Chondrocyte (in vitro differentiated cells): ENCODE measurements at places on chromosomes 1 and 21. TPM values are rescaled to one million over a fixed set of nuclear protein-coding genes. Genes with fewer than 3 reads are reported as not detected.

DNA sequence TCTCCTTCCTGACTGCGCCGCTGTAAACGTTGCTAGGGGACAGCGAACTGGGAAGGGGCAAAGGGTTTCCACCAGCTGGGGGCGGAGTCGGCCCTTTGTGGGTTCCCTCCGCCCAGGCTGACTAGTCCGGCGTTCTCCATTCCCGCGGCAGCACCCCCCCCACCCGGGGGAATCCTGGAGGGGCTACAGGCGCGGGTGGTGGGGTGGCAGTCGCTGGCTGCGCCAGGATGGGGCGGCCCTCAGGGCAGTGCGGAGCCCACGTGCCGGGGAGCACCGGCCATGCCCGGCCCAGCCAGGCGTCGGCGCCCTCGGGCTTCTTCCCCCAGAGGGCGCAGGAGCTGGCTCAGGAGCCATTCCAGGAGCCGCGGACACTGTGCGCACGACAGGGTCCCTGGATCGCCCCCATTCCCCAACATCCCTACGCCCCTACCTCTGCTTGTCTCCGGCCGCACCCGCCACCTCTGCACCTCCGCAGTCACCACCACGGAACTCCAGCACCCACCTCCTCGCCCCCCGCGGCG, 476 bp downstream of the BATF3 start:
- DNase-seq: no peak

DNA sequence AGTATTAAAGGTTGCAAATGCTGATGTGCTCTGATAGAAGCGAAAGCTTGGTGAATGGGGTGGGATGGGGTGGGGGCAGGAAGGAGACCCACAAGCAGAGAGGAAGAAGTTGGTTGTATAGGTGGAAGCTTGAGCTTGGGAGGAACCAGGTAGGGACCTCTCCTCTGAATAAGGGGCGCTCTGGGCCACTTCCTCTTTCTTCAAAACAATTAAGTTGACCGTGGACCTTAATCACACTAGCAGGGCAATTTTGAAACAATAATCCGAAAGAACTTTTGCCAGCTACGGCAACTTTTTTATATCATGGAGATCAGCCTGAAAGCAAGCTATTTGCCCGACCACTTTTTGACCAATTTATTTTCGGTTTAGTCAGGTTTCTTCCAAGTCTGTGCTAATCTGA, 1.9 kb upstream of the DYRK1A start:
- no peak for DNase-seq

- no peak for DNase-seq
Measured at GRCh38 chr1:206583707-206584648, 28.3 kb downstream of the EIF2D start.

DNA sequence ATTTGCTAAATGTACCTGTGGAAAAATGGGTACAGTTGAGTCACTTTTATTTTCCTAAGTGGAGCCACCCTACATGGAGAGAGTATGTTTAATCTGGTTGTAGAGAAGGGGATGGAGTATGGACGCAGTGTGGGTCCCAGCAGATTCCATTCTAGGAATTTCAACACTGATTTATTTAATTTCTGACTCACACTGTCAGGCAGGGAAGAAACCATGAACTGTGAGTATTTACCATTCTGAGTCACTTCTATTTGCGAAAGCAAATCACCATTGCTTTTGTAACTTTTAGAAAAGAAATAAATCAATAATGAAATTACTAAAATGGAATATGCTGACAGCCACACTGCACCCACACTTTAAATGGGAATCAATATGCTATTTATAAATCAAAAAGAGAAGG, 339.0 kb downstream of the DSCAM start:
- no peak for DNase-seq

DNA sequence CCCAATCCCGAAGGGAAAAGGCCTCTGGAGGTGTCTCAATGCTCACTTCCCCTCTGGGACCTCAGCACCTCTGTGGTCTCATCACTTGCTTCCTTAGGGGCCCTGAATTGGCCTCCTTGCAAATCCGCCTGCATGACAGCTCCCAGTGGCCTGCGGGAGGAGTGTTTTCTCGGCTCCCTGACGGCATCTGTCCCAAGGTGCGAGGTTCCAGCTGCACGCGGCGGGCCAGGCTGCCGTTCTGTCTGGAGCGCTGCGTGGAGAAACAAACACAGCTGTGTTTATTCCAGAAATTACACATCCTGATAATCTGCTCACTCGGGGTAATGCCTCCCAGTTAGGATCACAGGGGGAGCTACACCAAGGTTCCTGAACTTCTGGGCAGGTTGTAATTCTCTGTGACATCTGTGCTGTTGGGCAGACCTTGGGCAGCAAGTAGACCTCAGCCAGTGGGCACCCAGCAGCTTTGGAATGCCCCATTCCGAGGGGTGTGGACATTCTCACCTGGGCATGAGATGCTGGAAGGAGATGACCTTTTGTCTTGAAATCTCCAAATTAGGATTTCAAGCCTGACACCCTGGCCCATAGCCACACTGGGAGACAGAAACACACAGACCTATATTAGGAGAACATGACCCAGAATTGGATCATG, 18.2 kb downstream of the EPHB2 start:
- no peak for DNase-seq

DNA sequence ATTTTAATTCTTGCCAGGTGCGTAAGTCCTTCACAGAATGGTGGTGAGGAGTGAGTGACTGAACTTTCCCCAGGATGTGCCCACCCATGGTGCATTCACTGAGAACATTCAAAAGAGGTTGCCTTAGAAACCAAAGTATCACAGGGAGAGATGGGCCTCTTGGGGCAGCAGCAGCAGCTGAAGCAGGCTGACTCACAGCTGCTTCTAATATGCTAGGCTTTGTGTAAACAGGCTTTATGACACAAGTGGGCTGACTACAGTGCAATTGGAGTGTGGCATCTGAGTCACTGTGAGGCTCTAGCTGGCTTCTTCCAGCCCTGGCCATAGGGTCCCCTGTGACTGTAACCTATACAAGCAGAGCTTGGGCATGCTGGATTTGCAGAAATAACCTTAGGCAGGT, 12.6 kb downstream of the PIGP start:
- DNase-seq: no peak

DNA sequence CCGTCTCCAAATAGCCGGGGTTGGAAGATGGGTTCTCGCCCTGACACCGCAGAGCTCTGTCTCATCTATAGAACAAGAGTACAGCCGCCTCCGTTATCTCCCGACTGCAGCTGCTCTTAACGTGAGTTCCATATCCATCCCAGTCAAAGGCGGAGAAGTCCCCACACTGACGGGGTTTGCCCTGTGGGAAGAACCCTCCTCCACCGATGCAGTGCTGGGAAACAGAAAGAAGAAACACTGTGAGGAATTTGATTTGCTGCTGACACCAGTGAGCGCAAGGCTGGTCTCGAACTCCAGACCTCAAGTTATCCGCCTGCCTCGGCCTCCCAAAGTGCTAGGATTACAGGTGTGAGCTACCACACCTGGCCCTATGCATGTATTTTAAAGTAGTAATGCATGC, 9.5 kb downstream of the ITLN2 start:
- DNase-seq: no peak

GRCh38 chr1:87329051-87329525, 408 bp downstream of the LMO4 start:
- DNase-seq: no peak

GRCh38 chr1:204443260-204443619, 31.6 kb upstream of the PPP1R15B start:
- DNase-seq: no peak

DNA sequence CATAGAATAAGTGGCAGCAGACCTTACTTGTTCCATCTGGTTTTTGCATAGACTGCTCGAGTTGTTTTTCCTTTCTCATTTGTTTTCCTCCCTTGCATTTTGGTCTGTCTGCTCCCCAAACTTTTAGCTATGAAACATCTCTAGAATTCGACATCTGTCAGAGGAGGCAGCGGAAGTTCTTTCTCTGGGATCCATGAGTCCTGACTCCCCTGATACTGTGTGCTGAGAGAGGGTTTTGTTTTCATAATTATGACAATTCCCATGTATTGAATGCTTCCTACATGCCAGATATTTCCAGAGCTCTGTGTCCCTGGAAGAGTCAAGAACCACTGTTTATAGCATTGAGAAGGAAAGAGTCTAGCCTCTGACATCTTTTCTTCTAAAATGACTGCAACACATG, 172.6 kb downstream of the KIF26B start:
- DNase-seq: no peak

- DNase-seq: peak; percentile 54
Measured at GRCh38 chr1:4003846-4004505, 103.9 kb upstream of the C1orf174 start.

- no peak for DNase-seq
Measured at GRCh38 chr1:172498857-172499256, 34.1 kb upstream of the SUCO start.

DNA sequence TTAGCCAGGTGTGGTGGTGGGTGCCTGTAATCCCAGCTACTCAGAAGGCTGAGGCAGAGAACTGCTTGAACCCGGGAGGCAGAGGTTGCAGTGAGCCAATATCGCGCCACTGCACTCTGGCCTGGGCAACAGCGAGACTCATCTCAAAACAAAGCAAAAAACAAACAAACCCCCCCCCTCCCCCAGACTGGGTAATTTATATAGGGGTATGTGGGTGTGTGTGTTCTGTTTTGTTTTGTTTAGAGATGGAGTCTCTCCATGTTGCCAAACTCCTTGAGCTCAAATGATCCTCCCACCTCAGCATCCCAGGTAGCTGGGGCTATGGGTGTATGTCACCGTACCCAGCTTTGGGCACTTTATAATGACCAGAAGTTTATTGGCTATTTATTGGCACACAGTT, 73.6 kb downstream of the SLC27A3 start:
- DNase-seq: no peak

CD48 gene
- not detected in 3 replicates for total RNA-seq

KRTAP19-6 gene
- total RNA-seq: not detected in 3 replicates

C1QTNF12 gene
- total RNA-seq: 1.3 to 2.1 TPM (median 1.7 TPM) in 3 replicates

SDF4 gene
- 164 to 191 TPM (median 165 TPM) in 3 replicates for total RNA-seq

GJA5 gene
- total RNA-seq: 0.17 to 0.44 TPM in 2 of 3 replicates, not detected in the other

AVPR1B gene
- total RNA-seq: not detected in 3 replicates

TRIM17 gene
- total RNA-seq: 0.28 to 0.35 TPM in 2 of 3 replicates, not detected in the other

GRHL3 gene
- total RNA-seq: 0.07 TPM in 1 of 3 replicates, not detected in the others
